ENCODE measurements at places on chromosomes 11 and 22.

- DNase-seq = no peak
These were observed at the start of gene CASP4 for GRCh38 chr11:104968355-104968855. Gene CASP4, minus strand, starts transcription at chr11:104968574. Its CDS starts 49 bp downstream, at chr11:104968525.

DNA sequence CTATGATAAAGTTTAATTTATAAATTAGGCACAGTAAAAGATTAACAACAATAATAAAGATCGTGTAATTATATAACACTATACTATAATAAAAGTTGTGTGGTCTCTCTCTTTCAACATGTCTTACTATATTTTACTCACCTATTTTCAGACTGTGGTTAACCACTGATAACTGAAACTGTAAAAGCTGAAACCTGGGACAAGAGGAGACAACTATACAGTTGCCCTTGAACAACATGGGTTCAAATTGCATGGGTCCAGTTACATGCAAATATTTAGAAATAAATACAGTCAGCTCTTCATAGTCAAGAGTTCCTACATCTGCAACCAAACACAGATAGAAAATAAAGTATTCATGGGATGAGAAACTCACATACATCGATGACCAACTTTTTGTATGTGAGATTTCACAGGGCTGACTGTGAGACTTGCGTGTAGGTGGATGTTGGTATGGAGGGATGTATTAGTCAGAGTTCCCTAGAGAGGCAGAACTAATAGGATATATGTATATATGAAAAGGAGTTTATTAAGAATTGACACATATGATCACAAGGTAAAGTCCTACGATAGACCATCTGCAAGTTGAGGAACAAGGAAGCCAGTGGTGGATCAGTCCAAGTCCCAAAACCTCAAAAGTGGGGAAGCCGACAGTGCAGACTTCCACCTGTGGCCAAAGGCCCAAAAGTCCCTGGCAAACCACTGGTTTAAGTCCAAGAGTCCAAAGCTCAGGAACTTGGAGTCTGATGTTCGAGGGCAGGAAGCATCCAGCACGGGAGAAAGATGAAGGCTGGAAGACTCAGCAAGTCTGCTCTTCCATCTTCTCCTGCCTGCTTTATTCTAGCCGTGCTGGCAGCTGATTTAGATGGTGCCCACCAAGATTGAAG, 359.5 kb downstream of the INSC start:
- DNase-seq = no peak

DNA sequence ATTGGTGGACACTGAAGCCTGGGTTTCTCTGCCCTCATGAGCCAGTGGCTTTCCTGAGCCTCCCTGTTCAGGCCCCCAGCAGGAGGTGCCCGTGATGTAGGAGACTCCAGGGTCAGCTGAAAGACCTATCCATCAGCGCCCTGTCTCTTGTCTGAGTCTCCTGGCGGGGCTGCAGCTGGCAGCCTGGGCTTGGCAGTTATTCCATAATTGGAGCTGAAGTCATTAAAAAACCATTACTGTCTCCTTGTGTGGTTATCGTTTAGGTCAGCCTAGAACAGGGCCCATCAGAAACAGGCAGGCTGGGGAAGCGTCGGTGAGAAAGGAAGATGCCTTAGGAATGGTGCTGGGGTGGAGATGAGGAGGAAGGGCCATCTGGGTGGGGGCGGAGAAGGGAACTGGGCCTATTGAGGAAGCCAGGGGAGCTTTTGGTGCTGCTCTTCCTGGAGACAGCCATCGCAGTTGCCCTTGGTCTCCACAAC, 5.0 kb downstream of the TUB start:
- DNase-seq = no peak

- no peak for DNase-seq
These were observed 998 bp downstream of the BAIAP2L2 start for GRCh38 chr22:38109371-38110001.

DNA sequence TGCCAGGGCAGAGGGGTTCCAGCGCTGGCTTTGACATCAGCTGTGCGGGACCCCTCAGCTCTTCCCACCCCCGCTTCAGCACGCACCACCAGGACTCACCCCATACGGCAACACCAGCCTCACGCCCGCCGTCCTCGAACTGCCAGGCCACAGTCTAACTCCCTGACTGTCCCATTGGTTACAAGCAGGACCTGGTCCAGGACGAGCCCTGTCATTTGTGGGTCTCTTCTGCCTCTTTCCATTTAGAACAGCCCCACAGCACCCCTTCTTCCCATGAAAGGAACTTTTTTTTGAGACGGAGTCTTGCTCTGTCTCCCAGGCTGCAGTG, 81.7 kb downstream of the PHF21B start:
- DNase-seq = no peak

GRCh38 chr11:94581926-94582325, 14.8 kb downstream of the PIWIL4 start:
- no peak for DNase-seq

GRCh38 chr22:26054841-26055605, 114.2 kb upstream of the SEZ6L start:
- no peak for DNase-seq

DNA sequence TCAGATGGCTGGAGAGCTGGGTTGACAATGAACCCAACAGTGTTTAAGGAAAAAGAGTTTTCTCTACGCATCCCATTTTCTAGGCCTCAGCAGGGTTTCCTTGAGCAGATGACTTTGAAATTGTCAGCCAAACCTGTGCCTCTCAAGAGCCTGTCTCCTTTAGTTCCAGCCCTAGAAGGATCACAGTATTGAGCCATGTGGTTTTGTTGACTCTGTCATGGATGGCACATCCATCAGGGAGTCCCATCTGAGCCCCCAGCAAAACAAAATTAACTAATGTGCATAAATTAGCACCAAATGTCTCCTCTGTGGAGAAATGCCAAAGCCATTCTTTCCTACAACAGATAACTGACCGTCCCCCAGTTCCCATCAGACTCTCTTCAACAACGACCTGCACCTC, 103.8 kb upstream of the BLID start:
- no peak for DNase-seq

GRCh38 chr11:66082946-66083698, 13.1 kb downstream of the PACS1 start:
- no peak for DNase-seq
